ENCODE measurements at places on chromosomes 4 and X.
A peak's percentile ranks its signal among the peaks of the same experiment; 100 is the strongest.

DNA sequence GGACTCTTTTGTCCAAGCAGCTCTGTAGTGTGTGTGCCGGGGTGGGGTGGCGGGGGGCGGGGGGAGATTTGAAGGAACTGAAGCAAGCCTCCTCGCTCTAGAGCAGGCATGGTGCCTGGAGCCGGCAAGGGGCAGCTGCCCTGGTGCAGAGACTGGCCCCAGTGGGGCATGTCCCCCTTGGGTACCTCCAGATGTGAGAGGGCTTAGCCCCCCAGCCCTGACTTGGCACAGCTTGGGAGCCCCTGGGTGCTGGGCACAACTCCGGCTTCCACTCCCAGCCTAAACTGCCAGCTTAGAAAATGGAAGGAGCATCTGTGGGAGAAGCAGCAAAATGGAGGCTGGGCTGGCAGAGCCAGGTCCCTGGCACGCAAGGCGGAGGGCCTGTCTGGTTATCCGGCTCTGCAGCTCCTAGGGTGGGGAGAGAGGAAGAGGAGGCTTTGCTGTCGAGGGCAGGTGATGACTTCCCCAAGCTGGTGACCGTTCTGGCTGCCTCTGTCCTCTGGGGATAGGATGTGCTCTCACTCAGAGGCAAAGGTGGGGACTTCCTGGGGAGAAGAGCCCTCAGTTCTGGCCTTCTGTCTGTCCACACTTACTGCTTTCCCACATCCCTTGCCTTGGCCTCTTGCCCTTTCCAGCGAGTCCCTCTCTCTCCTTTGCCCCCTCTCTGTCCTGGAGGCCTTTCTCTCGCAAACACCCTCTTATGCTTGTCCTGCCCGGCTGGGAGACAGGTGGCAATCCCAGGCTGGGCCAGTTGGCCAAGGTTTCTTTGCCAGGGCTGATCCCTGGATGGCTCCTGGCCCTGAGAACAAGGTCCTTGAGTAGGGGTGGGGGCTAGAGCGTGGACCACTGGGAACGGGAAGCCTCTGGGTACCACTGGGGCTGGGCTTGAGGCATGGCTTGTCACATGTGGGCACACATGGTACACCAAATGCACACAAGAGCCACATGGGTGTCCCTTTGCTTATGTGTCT lies 2.0 kb downstream of the DLG3 start:
- no peak for DNase-seq

- DNase-seq, result peak; percentile 56
Measured at GRCh38 chr4:173264684-173265185, 69.4 kb downstream of the HMGB2 start.

GRCh38 chr4:183098723-183099536 lies at the start of gene WWC2:
Gene WWC2, plus strand, starts transcription at chr4:183099257. Its CDS starts 235 bp downstream, at chr4:183099492.
- DNase-seq, result peak; percentile 96

DNA sequence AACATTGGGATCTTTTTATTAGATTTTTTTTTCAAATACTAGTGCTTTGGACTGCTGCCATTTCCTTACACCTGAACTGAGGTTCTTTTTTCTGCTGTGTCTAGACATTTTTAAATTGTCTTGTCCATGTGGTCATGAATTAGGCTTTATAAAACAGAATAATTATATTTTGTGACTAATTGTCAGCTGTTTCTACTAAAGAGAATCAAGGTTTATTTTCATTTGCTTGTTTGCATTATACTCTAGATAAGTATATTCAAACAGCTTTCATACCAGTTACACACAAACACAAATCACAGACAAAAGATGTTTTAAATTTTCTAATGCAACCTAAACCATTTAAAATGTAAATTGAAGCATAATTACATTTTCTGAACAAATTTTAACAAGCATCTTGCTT lies 194.7 kb downstream of the GALNTL6 start:
- DNase-seq, result no peak

DNA sequence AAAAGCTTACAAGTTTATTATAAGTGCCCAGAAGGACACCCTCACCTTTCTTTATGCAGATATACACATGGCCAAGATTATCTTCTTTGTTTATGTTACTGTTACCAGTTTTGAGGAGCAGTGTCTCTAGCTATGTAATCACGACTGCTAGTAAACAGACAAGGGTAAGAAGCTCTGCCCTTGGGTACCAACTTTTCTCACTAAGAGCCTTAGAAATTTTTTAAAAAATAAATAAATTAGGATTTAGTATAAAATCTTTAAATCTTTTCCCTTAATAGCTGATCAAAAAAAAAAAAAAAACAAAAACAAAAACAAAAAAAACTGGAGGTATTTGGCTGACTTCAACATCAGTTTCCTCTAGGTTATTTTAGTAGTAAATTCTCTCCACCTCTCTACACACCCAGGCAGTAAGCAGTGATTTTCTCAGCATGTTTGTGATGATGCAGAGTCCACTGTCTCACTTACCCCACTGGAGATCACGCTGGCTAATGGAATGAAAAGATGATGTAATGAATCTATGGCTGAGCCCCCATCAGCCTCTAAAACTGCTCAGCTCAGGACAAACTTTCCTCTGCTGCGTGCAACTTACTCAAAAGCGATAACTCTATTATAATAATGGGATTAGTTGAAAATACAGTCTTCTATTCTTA lies 125.9 kb downstream of the FRYL start:
- DNase-seq, result peak; percentile 46

DNA sequence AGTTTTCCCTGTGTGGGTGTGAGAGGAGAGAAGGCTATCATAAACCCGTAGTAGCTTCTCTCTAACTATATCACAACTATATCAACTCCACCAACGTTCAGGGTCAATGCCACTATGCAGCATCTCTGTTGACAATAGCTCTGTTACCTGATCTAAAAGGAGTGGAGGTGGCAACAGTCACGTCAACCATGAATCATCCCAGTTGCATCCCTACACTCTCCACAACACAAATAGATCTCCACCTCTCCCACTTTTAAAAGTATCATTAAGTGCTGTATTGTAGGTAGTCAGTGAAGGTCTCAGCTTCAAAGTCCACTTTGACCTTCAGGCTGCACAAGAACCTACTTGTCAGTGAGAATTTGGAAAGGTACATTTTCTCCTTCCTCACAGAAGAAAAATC lies 600.5 kb upstream of the GRIA3 start:
- DNase-seq, result no peak

GRCh38 chr4:118760493-118760892 lies 75.3 kb downstream of the METTL14 start:
- no peak for DNase-seq

All from iris pigment epithelial cell (primary cell).